Heart left ventricle (tissue), 16 donors: ENCODE measurements at places on chromosomes 16 and 17. TPM values are rescaled to one million over a fixed set of nuclear protein-coding genes. Genes with fewer than 3 reads are reported as not detected.

- DNase-seq: no peak
Observed at GRCh38 chr17:79980246-79981043, 55.2 kb downstream of the TBC1D16 start.

- no peak for DNase-seq
Observed at GRCh38 chr16:75319513-75320411, 68.3 kb upstream of the BCAR1 start.

- DNase-seq: no peak
Observed at GRCh38 chr16:19153876-19154275, 14.2 kb upstream of the SYT17 start.

GRCh38 chr17:58789160-58789559 lies 33.5 kb downstream of the PPM1E start:
- no peak for DNase-seq

DNA sequence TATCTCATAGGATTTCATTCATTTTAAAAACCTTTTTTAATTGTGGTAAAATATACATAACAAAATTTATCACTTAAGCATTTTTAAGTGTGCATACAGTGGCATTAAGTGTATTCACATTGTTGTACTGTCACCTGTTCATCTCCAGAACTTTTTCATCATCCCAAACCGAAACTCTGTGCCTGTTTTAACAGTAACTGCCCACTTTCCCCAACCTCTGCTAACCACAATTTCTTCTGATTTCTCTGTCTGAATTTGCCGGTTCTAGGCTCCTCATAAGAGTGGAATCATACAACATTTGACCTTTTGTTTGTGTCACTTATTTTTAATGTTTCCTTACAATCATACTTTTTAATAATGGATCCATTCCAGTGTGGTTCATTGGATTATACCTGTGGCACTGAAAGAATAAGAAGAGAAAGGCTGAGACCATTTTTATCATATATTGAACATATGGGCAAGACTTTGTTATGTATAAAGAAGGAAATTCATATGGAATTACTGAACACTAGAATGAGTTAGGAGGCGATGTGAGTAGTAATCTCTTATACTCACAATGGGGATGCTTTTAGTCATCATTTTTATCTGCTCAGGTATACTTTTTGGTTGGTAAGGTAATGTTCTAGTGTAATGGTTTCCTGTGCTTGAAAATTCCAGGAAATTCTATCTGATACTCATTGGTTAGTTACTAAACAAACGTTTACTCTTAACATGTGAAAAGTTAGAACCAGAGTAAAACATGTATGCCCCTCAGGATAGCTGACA lies 10.8 kb downstream of the CYLD start:
- DNase-seq: no peak

DNA sequence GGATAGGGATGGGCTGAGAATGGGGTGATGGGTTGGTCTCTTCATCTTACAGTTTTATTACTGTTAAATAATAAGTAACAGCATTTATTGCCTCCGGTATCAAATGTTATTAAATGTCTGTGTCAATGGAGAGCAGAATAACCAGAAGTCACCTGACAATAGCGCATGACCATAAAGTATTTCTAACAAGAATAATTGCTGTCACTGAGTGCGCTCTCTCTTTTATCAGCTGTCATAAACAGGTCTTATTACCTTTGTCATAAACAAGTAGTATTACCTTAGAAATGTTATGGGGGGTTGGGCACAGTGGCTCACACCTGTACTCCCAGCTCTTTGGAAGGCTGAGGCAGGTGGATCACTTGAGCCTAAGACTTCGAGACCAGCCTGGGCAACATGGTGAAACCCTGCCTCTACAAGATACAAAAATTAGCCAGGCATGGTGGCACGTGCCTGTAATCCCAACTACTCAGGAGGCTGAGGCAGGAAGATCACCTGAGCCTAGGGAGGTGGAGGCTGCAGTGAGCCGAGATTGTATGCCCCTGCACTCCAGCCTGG lies 120.6 kb downstream of the MAP2K6 start:
- no peak for DNase-seq

DNA sequence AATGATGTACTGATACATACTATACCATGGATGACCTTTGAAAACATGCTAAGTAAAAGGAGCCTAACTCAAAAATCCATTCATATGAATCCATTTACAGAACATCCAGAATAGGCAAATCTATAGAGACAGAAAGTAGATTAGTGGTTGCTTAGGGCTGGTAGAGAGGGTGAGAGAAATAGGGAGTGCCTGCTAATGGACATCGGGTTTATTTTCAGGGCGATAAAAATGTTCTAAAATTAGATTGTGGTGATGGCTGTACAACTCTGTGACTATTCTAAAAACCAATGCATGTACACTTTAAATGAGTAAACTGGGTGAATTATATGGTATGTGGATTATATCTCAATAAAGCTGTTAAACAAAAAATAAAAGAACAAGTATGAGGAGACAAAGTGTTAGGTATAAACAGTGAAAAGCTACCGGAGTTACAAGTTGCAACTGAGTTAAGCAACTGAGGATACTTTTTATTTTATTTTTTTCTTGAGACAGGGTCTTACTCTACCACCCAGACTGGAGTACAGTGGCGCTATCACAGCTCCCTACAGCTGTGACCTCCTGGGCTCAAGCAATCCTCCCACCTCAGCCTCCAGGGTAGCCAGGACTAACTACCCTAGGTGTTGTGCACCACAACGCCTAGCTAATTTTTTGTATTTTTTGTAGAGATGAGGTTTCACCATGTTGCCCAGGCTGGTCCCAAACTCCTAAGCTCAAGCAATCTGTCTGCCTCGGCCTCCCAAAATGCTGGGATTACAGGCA lies 75.5 kb upstream of the CORO6 start:
- DNase-seq: no peak

DNA sequence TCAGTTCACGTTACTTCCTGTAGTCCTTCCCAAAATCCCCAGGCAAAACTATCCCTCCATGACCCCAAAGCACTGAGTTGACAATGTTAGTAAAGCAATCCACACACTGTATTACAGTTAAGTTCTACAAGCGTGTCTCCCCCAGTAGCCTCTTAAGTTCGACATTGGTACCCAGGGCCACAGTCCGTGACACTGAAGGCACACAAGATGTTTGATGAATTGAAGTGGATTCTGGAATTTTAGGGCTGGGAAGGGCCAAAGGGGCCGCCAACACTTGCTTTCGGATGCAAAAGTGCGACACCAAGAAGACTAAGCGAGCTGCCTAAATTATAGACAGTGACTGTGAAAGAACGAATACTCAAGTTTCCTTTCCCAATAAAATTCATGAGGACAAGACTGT lies 1.5 kb downstream of the VPS35 start:
- no peak for DNase-seq

GRCh38 chr16:74568961-74569631 lies 37.8 kb downstream of the GLG1 start:
- DNase-seq: no peak

- DNase-seq: no peak
Observed at GRCh38 chr17:68152161-68152571, 95.7 kb upstream of the AMZ2 start.

- DNase-seq: peak; percentile 84
Observed at GRCh38 chr17:68291836-68292688, 767 bp downstream of the ARSG start.

- DNase-seq: no peak
Observed at GRCh38 chr17:35665662-35666061, 65.8 kb upstream of the RASL10B start.

GRCh38 chr17:74353446-74354060 lies 8.1 kb downstream of the BTBD17 start:
- no peak for DNase-seq

- no peak for DNase-seq
Observed at GRCh38 chr17:50185631-50186471, 15.6 kb downstream of the COL1A1 start.

DNA sequence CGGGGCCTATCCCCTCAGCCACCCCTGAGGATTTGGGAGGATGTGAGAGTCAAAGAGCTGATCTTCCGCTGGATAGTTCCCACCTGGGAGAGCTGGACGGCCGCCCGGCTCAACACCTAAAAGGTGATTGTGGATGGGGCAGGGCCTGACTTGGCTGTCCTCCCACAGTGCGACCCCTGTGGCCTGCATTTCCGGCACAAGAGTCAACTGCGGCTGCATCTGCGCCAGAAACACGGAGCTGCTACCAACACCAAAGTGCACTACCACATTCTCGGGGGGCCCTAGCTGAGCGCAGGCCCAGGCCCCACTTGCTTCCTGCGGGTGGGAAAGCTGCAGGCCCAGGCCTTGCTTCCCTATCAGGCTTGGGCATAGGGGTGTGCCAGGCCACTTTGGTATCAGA lies 4.5 kb downstream of the BCL6B start:
- DNase-seq: no peak

DNA sequence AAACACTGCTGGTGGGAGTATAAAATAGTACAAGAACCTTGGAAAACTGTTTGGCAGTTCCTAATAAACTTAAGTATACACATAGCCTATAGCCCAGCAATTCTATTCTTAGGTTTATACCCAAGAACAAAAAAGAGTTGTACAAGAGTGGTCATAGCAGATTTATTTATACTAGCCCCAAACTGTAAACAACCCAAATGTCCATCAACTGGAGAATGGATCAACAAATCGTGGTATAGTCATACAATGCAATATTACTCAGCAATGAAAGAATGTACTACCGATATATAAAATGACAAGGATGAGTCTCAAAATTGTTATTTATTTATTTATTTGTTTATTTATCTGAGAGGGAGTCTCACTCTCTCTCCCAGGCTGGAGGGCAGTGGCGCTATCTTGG lies 23.1 kb downstream of the GNGT2 start:
- DNase-seq: no peak

- no peak for DNase-seq
Observed at GRCh38 chr17:1498233-1498632, 5.7 kb upstream of the MYO1C start.

DNA sequence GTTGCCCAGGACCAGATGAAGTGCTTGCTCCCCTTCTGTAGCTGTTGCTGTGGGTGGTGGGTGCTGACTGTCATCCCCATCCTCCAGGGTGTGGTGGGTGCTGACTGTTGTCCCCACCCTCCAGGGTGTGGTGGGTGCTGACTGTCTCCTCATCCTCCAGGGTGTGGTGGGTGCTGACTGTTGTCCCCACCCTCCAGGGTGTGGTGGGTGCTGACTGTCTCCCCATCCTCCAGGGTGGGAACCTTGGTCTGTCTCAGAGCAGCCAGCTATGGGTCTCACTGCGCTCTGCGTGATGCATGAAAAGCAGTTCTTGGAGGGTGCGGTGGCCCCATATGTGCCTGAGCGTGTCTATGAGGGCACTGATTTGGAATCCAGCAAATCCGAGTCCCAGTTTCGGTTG lies 163.8 kb downstream of the RPTOR start:
- no peak for DNase-seq

- peak; percentile 32 for DNase-seq
Observed at GRCh38 chr16:630815-631405, at the start of gene WFIKKN1. Gene WFIKKN1 (plus strand): TSS chr16:630985. CDS start chr16:631254, 269 bp downstream.

- DNase-seq: no peak
Observed at GRCh38 chr17:74393346-74393942, 26.1 kb downstream of the GPR142 start.

- DNase-seq: no peak
Observed at GRCh38 chr16:86249631-86250030, 260.7 kb upstream of the FOXF1 start.

- no peak for DNase-seq
Observed at GRCh38 chr17:82107341-82107860, 9.4 kb upstream of the FASN start.

DNA sequence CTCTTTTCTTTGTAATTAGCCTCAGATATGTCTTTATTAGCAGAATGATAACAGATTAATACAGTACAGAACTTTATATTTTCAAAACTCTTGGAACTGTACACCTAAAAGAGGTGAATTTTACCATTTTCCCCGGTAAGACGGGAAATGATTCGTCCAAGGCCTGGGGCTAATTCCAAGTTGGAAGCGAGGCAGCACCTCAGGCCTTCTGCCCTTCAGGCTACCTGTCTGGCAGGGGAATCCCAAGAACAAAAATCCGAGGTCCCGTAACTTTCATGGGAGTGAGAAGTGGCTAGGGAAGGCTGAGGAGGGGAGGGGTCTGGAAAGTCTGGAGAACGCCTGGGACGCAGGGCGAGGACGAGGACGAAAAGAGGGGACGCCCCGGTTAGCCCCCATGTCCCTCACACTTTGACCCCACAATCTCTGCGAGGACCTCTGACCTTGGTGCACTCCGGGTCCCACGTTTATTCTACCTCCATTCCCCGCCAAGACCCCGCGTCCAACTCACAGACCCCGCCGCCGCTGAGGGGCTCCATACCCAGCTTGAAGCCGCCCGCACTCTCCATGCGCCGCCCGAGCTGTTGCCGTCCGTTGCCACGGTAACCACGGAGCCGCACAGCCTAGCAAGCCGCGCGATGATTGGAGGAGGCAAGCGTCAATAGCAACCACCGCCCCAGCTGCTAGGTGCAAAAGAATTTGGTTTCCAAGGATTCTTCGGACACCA lies at the start of gene HYDIN:
HYDIN (minus strand) TSS at position 601 of the 724 bp plus-strand sequence. CDS start 43,827 bp downstream, outside the sequence.
- no peak for DNase-seq

GRCh38 chr16:51773071-51773890 lies 622.2 kb upstream of the SALL1 start:
- DNase-seq: no peak

- no peak for DNase-seq
Observed at GRCh38 chr16:54076006-54076504, 210.5 kb downstream of the IRX3 start.

SOX15 gene
- 1.5 TPM for total RNA-seq

DRC3 gene
- total RNA-seq: 1.00 TPM

SERPINF2 gene
- total RNA-seq: 0.82 TPM

CLDN9 gene
- total RNA-seq: 1.5 TPM

COA3 gene
- 71.8 TPM for total RNA-seq

UBB gene
- 1,287 TPM for total RNA-seq

SEPTIN12 gene
- total RNA-seq: 0.32 TPM

PRCD gene
- total RNA-seq: 1.1 TPM

KCTD2 gene
- total RNA-seq: 30.1 TPM

HDAC5 gene
- total RNA-seq: 67.9 TPM

RASD1 gene
- total RNA-seq: 19.7 TPM

TAOK2 gene
- 29.5 TPM for total RNA-seq

JPH3 gene
- not detected for total RNA-seq

ABCC11 gene
- total RNA-seq: not detected

PPP1R1B gene
- total RNA-seq: 0.56 TPM
